ENCODE measurements at places on chromosomes 6 and 20.

GRCh38 chr6:125869427-125869826, 78.7 kb downstream of the NCOA7 start:
- no peak for DNase-seq

GRCh38 chr6:1099264-1099663, 212.6 kb upstream of the FOXQ1 start:
- DNase-seq: no peak

DNA sequence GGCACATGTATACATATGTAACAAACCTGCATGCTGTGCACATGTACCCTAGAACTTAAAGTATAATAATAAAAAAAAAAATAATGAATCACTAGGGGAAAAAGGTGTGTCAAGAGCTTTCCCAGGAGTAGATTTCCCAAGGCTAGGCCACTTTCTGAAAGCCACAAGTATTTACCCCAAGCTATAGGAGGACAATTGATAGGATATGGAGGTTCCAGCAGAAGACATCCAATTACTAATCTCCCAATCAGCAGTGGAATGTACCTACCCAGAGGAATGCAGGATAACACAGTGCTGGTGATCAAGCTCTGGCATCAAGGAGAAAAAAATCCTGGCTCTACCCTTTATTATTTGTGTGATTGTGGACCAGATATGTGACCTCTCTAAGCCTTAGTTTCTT, 562.7 kb downstream of the RFPL4B start:
- no peak for DNase-seq

GRCh38 chr6:130136798-130137197, 86.0 kb downstream of the SAMD3 start:
- DNase-seq: no peak

DNA sequence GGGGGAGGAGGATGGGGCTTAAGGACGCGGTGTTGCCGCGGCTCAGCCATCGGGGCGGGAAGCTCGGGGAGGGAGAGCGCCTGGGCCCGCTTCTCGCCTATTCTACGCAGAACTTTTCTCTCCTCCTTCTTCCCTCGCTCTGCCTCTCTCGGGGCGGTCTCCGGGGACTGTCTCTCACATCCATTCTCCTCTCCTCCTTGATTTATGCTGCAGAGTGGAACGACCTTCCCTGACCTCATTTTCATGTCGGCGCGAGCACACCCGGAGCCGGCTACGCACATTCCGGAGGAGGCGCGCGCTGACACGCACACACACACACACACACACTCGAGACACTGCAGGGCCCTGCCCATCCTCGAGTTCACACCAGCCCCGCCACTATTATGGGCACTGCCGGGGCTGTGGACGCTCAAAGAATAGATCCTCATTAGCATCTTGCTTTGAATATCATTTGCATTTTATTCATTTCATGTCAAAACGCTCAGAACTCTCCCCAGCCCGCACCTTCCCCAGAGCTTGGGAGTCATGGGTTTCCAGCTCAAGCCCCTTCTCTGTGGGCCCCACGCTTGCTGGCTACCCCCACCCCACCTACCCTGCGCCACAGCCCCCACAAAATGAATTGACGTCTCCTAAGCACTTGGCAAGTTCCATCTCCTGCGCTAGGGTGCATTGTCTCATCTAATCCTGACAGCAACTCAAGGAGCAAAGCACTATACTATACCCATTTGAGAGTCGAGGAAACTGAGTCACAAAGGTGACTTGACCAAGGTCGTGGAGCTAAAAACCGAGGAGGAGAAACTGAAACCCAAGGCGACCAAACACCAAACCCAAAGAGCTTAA, 36.8 kb downstream of the NCR2 start:
- DNase-seq: peak; percentile 1

DNA sequence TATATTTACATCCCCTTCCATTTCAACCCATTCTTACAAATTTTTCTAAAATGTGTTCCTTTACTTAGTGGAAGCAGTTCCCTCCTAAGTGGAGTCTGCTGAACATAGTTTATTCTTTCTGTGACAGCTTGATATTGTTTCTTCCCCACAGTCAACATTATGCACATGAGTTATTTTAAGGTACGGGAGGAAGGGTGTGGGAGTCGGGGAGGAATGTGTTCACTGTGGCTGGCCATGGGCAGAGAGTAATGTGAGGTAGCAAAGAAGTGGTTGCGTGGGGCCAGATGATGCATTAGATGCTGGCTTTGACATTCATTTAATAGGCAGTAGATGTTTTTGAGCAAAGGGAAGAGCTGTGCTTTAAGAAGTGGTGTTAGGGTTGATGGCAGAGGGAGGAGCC, 98.5 kb downstream of the ARMC2 start:
- no peak for DNase-seq

GRCh38 chr6:11341867-11342266, 109.4 kb upstream of the NEDD9 start:
- no peak for DNase-seq

- DNase-seq: no peak
Measured at GRCh38 chr6:156534594-156534993, 242.6 kb upstream of the ARID1B start.

GRCh38 chr6:76532647-76533046, 460.2 kb upstream of the IMPG1 start:
- DNase-seq: no peak

GRCh38 chr20:50141018-50141675, 12.4 kb downstream of the PEDS1 start:
- no peak for DNase-seq

GRCh38 chr6:121771937-121772720, 336.7 kb downstream of the GJA1 start:
- peak; percentile 20 for DNase-seq

- DNase-seq: no peak
Measured at GRCh38 chr6:96450770-96451130, 70.9 kb upstream of the UFL1 start.

- DNase-seq: peak; percentile 45
Measured at GRCh38 chr6:138465007-138465645, 34.2 kb downstream of the NHSL1 start.

- no peak for DNase-seq
Measured at GRCh38 chr20:51995551-51995951, 193.2 kb upstream of the SALL4 start.

DNA sequence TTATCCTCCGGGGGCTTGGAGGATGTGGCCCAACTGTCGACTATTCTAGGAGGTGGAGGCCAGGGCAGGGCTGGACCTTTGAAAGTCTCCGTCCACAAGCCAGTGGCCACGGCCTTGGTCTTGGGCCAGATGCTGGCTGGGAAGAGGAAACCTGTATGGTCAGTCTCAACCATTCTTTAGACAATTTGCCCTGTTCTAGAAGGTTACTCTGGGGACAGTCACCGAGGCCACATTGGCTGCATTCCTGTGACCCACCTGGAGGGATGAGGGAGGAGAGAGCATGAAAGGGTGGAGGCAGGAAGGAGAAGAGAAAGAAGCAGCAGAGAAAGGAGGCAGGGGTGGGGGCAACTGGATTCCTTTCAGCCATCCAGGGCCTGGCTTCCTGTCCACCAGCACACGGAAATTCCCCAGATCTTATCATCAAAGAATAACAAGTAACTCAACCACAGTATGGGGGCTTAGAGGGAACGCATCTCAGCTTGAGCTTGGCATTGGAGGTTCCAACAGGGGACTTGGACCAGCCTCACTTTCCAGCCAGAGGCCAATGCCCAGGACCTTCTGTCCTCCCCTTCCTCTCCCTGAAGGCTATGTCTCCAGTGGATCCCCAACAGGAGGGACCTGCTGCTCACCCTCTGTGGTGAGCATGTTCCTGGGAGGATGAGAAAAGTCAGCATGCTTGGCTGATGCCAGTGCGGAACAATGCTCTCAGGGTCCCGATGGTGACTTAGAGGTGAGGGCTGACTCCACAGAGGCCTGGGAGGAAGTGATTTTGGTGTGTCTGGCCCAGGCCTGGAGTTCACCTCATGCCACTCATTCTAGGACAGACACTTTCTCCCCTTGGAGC, 30.4 kb downstream of the TGM2 start:
- no peak for DNase-seq

DNA sequence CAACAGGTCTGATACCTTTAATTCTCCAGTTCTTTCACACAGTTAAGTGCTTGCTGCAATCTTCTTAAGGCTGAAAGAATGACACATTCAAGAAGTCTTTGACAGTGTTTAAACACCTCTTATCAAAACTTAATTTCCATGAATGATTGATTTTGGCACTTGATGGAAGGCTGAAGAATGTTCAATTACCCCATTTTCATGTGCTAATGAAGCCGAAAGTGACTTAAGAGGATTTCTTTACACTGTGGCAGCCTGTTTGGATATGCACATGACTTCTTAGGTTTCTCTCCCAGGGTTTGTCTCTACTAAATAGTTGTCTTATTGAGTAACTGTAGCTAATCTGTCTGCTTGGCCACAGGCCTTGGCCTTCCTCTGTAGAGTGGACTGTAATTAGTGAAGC, 81.1 kb upstream of the PRDM1 start:
- no peak for DNase-seq

- no peak for DNase-seq
Measured at GRCh38 chr6:130520801-130521200, 155.0 kb downstream of the TMEM200A start.

DNA sequence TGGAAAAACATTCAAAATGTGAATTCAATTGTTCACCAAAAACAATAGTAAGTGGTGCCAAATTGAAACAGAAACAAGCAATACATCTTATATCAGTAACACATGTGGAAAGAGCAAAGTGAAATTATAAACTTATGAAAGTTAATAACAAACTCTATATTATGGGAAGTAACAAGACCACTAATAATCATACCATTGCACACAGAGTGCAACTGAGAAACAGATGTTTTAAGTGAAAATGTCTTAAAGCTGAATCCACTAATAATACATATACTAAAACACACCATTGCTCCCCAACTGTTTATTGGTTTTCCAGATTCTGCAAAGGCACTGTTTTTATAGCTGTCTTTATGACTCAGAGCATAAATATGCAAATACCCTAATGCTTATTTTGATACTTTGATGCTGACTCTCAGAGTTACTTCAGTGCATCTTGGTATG, 292.3 kb downstream of the RFPL4B start:
- no peak for DNase-seq

DNA sequence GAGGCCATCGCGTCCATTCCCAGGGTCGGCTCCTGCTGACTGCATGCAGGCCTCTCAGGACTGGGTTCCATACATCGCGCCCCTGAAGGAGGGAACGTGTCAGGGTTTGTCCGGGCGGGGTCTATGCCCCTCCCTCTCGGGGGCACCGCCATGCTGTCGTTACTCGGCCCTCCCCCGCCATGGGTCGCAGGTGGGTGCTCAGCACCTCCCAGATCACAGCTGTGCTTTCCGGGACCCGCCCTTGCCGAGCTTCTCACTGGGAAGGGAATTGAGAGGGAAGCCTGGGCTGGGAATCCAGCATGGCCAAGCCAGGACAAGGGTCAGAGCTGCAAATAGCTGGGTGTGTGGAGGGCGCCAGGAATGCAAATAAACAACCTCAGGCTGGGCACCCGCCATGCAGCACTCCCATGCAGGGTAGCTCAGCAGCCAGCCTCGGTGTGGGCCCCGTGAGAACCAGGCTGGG, at the start of gene FRMD1:
FRMD1 (minus strand) TSS at position 270 of the 463 bp plus-strand sequence; CDS start at position 152, 118 bp downstream.
- DNase-seq: no peak

- no peak for DNase-seq
Measured at GRCh38 chr20:4318891-4319290, 303.5 kb upstream of the RNF24 start.

DNA sequence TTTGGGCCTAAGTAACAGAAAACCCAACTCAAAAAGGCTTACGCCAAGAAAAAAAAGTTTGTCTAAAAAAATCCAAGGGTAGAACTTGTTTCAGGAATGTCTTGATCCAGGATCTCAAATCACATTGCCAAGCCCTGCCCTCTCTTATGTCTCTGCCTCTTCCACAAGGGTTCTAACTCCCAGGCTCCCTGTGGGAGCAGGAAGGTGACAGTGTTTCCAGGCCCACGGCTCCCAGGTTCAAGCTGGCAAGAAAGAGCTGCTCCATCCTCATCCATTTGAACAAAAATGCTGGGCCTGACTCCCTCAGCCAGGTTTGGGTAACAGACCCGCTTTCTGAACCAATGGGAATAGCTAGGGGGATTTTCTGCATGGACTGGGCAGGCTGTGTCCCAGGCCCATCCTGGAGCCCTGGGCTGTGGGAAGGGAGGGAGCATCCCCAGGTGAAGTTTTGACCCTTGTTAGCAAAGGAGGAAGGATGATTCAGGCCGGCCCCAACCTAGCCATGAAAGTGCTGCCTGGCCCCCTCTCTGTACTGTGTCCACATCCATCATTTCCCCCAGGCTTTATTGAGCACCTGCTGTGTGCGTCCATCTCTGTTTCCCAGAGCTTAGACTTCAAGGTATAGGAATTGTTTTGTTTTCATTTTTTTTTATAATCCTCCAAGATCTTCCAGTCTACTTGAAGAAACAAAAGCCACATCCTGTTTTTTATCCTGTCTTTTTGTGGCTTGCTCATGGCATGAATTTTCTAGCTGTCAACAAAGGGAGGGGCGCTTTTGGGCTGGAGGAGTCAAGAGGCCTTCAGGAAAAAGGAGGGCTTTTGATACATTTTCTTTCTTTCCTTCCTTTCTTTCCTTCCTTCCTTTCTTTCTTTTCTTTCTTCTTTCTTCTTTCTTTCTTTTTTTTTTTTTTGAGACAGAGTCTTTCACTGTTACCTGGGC, 159.8 kb downstream of the TFAP2C start:
- DNase-seq: no peak

DNA sequence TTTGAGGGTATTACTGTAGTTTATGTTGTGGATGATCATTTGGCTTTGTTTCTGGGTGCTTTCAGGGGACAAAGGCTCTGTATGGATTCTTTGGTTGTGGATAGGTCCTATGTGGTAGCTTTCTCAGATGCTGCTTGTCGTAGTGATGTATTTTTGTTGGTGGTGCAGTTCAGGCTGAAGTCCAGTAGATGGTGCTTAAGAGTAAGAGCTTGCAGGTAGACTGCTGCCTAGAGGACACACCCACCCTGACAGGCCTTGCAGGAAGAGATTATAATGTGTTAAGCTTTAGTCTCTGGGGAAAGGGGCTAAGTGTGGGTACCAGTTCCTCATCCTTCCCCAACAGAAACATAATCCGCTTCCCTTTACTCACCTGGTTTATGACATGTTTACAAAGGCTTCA, 62.6 kb upstream of the ADGRB3 start:
- DNase-seq: peak; percentile 35

GRCh38 chr6:45699663-45700062, 316.0 kb downstream of the CLIC5 start:
- DNase-seq: no peak

DNA sequence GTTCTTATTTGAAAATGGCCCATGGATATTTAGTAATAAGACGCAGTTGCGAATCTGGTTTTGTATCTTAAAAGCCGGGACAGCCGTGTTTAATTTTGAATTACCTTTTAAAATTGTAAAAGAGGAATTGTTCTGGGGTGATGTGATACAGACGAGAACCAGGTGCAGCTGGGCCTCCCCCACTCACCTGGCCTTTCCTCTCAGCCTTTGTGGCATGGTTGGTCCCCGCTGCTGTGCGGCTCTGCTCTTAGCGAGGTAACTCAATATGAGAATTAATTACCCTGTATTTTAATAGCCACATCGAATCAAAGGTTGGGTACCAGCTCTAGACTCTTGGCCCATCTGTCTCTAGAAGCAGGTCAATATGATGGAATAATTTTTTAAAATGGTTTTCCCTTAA, 56.5 kb upstream of the DACT2 start:
- DNase-seq: no peak

Data from activated CD4-positive, alpha-beta T cell treated with anti-CD3 and anti-CD28 coated beads, Interleukin-2, amount 50 U/mL, for 16 hours (primary cell).